BE2C (cell line): ENCODE measurements at places on chromosomes 12 and 14.
A peak's percentile ranks its signal among the peaks of the same experiment; 100 is the strongest.

DNA sequence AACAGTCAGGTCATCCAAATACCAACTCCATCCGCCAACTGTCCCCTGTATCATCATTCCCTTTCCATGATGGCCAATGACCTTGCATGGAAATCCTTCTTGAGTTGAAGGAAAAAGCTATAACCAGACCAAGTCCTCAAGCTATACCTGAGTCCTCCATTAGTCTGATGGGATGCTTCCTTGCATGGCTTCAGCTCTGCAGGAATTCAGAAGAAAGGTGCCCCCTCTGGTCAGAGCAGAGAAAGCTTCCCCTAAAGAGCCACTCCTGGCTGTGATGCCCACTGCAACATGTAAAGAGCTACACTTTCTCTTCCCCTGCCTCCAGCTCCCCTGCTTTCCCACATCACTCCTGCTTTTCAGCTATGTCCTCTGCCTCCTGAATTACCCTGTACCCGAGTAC, 43.1 kb upstream of the FKBP4 start:
- DNase-seq = no peak

DNA sequence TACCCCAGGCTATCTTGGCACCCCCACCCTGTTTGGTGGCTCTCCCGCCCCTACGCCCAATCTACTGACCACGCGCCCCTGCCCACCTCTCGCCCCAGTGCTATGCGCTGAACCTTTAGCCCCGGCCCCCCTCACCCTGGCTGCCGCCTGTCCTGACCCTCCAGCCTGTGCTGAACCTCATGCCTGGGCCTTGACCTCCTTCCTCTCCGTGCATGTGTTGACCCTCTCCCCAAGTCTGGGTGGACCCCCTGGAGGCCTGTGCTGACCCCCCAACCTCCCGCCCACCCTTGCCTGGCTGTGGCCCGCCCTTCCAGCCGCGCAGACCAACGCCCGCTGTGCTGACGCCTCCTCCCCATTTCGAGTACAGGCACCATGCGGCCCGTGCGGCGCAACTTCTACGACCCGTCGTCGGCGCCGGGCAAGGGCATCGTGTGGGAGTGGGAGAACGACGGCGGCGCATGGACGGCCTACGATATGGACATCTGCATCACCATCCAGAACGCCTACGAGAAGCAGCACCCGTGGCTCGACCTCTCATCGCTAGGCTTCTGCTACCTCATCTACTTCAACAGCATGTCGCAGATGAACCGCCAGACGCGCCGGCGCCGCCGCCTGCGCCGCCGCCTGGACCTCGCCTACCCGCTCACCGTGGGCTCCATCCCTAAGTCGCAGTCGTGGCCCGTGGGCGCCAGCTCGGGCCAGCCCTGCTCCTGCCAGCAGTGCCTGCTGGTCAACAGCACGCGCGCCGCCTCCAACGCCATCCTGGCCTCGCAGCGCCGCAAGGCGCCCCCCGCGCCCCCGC, 20.7 kb downstream of the DTX1 start:
- no peak for DNase-seq

GRCh38 chr12:66900616-66901015, 221.7 kb upstream of the GRIP1 start:
- no peak for DNase-seq

DNA sequence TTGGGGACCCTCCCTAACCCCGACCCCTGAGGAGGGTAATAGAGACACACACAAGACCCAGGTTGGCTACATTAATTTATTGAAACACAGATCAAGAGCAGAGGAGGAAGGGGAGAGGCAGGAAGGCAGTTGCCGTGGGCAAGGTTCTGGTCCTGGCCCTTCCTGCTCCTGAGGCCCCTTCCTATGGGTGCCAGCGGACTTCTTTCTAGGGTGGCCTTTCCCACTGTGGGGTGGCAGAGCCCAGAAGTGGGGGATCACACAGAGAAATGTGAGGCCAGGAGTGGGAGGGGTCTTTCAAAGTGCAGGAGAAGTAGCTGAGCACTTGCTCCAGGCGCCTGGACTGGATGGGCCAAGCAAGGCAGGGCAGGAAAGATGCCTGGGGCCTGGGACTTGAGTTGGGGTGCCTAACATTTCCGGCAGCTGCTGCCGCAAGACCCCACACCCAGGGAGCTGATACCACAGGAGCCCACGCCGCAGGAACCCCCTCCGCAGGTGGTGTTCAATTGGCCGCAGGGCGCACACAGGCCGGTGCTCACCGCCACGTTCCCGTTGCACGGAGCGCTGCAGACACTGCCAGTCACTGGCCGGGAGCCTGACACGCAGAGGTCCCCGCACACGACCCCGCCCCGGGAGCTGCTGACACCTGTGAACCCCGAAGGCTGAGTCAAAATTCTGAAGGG, 5.3 kb downstream of the KRT81 start:
- DNase-seq = no peak

GRCh38 chr12:32583534-32583933, 95.6 kb upstream of the DNM1L start:
- DNase-seq = no peak

- DNase-seq = no peak
Observed at GRCh38 chr14:103095210-103095778, 769 bp downstream of the EXOC3L4 start.

DNA sequence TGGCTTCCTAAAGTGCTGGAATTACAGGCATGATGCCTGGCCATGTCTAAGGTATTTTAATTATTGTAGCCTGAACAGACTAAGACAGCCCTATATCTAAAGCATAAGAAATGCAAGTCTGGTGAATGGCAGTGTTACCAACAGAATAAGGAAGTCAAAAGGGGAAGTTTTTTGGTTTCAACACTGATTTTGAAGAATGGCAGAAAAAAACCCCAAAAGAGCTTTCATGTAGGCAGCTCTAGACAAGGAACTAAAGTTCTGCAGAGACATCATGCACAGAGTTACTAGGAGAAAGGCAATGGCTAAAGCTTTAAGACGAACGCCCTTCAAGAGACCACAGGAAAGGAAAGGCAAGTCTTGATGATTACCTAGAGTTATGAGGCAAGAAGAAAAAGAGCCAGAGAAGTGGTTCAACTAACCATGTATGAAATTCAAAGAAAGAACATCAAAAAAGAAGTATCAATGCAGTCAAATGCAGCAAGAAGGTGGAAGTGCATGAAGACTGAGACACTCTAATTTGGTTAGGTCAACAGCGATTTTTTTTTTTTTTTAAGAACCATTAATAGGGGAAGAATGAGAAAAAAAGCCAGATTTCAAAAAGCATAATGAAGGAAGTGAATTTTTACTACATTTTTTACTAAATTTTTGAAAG, 50.8 kb downstream of the RPS6KA5 start:
- DNase-seq = no peak

DNA sequence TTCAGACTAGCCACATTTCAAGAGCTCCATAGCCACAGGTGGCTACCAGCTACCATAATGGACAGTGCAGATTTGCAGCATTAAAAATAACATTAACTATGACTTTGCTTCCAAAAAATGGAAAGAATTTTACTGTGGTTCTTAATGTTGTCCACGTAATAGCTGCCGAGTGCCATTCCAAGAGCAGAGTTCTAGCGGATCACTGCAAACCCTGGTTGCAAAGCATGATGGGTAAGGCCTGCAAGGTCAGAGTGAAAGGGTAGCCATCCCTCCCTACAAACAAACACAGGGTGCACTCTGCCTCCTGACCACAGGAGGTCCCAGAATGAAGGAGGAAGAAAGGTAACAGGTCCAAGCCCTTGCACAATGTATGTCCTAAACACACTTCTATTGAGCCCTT, 157.6 kb downstream of the DPF3 start:
- DNase-seq = peak; percentile 65

DNA sequence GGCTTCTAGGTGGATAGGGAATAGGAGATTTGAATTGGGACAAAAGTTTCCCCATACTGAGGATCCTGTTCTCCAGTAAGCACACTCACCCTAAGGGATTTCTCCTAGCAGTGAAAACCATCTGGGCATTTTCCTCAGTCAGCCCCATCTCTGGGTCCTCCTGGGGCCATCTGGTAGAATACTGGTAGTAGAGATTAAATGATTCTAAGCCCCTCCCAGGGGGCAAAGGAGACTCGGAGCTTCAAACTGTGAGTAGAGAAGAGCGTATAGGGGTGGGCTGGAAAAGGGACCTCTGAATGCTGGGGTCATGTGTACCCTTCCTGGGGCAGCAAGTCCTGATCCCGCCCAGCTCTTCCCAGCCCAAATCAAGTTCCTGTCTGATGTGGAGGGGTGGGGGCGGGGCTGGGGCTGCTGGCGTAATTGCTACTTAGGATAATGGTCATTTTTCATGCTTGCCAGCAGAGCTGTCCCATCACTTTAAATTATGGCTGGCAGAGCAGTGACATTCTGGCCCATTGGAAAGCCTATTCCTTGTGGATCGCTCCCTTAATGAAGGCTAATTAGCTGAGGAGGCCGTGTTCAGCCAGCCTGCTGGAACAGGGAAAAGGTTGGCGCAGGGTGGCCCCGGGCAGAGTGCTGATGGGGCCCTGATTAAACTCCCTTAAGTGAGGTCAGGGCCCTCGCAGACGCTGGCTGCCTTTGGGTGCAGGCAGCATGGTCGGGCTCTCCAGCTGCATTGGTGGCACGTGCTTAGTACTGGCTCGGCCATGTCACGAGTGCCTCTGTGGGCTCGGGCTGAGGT, 127.8 kb downstream of the TSPAN9 start:
- DNase-seq = peak; percentile 93

DNA sequence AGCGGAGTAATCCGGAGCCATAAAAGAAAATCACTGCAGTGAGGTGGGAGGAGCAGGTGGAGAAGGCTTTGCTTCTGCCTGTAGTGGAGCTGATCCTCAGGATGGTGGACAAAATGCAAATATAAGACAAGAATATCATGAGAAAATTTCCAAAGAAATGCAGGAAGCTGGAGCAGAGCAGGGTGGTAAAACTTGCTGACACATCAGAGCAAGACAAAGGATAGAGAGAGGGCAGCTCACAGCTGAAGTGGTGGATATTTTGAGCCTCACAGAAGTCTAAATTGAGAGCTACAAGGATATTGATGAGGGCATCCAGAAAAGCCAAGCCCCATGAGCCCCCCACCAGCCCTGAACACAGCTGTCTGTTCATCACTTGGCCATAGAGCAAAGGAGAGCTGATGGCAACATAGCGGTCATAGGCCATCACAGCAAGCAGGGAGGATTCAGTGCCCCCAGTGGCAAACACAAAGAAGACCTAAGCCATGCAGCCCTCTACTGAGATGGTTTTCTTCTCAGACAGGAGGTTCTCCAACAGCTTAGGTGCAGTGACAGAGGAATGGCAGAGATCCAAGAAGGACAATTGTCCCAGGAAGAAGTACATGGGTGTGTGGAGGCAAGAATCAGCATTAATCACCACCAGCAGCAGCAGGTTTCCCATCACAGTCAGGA, 30.0 kb upstream of the ANP32D start:
- no peak for DNase-seq

DNA sequence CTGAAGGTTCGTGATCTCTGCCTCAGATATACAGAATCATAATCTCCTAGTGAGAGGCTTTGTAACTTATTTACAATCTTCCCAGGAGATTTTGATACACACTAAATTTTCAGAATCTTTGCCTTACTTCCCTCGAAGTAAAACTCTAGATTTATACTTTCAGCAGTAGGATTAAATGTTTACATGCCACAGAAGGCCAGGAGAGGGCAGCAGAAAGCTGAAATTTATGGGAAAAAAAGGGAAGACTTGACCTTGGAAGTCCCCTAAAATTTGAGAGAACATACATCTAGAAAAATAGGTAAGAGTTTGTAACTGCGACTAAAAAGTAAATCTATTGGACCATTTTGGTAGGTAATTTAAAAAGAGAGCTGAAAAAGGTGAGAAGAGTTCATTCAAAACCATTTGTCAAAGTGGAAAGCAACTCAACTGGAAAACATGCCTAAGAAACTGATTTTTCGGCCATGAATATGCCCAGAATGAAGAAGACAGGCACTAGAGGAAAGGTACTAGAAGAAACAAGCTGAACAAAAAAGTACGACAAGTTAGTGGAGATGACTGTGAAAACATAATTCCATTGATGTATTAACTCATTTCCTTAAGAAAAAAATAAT, 242.0 kb upstream of the MDGA2 start:
- peak; percentile 47 for DNase-seq

DNA sequence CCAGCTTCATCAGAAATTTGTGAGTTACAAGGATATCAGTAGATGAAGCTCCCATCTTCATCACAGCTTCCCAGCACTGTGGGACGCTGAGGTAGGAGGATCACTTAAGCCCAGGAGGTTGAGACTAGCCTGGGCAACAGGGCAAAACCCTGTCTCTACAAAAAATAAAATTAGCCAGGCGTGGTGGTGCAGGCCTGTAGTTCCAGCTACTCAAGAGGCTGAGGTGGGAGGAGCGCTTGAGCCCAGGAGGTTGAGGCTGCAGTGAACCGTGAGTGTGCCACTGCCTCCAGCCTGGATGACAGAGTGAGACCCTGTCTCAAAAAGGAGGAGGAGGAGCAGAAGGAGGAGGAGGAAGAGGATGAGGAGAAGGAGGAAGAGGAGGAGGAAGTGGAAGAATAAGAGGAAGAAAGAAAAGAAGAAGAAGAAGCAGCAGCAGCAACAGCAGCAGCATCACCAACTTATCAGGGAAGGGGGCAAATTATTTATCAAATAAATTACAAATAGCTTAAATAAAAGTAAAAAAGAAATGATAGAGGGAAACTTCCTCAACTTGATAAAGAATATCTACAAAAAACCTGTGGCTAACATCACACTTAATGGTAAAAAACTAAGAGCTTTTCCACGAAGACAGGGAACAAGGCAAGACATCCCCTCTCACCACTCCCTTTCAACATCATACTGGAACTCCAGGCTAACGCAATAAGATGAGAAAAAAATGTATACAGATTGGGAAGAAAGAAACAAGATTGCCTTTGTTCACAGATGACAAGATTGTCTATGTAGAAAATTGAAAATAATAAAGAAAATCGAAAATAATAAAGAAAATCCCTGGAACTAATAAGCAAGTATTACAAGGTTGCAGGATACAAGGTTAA, 69.6 kb downstream of the NINJ2 start:
- DNase-seq = no peak

DNA sequence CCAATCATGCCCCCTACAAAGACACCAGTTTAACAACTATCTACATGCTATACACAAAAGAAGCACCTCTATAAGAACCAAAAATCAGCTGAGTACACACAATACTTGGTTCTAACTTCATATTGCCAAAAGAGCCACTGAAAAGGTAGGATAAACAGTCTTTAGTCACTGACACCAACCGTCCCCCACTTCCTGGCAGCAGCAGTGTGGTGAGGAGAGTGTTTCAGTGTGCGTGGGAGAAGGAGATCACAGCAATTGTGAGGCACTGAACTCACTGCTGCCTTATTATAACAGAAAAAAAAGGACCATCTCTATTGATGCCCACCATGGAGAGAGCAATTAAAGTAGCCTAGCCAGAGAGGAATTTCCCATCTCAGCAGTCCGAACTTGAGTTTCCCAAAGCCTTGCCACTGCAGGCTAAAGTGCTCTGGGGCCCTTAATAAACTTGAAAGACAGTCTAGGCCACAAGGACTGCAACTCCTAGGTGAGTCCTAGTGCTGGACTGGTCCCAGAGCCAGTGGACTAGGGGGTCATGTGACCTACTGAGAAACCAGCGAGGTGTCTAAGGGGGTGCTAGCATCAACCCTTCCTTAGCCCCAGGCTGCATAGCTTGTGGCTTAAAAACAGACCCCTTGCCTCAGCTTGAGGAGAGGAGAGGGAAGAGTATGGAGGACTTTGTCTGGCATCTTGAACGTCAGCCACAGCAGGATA, 37.1 kb upstream of the LMNTD1 start:
- no peak for DNase-seq
